ENCODE measurements at places on chromosomes 5 and 9.

GRCh38 chr5:50963971-50964745, 297.7 kb downstream of the PARP8 start:
- no peak for DNase-seq

- DNase-seq, result no peak
These were observed 497.7 kb upstream of the TYRP1 start for GRCh38 chr9:12195456-12195855.

DNA sequence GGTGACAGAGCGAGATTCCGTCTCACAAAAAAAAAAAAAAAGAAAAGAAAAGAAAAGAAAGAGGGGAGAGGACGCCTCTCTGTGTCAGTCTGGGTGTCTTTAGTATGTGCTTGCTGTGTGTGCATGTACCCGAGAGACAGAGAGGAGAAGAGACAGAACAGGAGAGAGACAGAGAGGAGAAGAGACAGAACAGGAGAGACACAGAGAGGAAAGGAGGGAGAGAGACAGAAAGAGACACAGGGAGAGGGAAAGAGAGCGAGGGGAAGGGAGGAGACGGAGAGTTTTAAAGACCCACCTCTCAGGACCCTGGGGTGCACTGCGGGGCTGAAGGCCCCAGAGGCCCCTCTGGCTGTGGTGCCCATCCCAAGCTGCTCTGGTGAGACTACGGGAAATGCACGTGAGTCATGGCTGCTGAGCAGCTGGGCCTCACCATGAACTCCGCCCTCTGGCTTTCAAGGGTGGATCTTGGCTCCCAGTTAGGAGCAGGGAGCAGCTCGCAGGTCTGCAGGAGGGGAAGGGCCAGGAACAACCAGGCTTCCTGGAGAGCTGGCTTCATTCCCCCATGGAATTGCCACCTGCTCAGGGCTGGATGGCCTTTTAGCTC, 7.9 kb downstream of the SLC6A3 start:
- DNase-seq, result peak; percentile 13

DNA sequence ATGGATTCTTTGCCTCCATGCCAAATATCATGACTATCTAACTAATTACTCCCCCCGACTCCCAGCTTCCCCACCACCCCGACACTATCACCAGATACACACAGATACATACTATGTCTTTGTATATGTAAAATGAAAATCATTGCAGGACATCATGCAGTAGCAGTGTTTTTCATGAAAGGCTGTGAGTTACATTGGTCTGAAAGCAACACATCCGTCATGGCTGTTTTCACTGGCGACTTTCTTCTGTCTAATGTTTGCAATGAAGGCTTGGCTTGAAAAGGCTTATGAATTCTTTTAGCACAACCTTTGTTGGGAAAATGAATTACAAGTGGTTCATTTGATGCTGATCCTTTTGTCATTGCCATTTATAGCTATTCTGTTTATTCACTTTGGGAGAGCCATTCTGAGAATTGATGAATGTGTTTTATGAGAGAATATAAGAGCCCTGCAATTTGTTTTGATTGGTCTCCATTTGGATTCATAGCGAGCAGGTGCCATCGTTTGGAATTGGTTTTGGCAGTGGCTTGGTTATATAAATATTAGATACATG, 103.4 kb downstream of the PIP5K1B start:
- DNase-seq, result no peak

- DNase-seq, result peak; percentile 12
These were observed 54.6 kb upstream of the POU4F3 start for GRCh38 chr5:146284016-146284415.

DNA sequence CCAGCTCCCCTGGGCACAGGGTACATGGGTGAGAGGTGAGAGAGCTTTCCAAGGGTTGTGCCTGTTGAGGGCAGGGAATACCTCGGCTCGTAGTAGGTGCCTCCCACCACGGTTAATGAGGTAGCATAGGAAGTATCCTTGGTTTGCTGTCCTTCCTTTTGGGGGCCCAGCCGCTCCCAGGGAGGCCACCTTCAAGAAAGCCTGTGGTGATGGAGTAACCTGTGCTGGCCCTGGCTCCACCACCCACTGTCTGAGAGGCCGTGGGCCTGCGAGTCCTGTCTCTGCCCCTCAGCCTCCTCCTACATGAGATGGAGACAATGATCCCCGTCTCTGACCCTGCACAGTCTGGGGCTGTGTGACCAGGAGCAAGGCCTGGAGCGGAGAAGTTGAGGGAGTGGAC, 40.8 kb downstream of the COL27A1 start:
- DNase-seq, result no peak

DNA sequence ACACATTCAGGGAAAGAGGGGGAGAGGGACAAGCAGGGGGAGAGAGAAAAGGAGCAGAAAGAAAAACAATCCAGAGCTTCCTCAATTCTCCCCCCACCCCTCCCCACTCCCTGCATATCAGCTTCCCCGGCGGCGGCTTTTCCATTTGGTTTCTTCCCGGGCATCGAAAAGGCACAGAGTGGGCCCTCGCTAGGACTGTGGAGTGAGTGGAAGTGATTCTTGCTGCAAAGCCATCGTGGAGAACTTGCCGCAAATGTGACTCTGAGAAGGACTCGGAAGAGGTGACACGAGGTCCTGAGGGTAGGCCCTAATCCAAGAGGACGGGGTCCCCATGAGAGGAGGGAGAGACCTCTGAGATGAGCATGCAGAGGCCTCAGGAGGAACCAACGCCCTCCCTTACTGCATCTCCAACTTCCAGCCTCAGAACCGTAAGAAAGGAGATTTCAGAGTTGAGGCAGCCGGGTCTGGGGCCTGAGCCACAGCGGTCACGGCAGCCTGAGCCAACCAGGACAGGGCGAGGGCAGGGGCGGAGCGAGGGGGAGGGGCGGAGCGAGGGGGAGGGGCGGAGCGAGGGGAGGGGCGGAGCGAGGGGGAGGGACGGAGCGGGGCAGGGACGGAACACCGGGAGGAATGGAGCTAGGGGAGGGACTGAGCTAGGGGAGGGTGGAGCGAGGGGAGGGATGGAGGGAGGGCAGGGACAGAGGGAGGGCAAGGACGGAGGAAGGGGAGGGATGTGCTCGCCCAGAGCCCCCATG, 21.2 kb upstream of the SARDH start:
- DNase-seq, result no peak

DNA sequence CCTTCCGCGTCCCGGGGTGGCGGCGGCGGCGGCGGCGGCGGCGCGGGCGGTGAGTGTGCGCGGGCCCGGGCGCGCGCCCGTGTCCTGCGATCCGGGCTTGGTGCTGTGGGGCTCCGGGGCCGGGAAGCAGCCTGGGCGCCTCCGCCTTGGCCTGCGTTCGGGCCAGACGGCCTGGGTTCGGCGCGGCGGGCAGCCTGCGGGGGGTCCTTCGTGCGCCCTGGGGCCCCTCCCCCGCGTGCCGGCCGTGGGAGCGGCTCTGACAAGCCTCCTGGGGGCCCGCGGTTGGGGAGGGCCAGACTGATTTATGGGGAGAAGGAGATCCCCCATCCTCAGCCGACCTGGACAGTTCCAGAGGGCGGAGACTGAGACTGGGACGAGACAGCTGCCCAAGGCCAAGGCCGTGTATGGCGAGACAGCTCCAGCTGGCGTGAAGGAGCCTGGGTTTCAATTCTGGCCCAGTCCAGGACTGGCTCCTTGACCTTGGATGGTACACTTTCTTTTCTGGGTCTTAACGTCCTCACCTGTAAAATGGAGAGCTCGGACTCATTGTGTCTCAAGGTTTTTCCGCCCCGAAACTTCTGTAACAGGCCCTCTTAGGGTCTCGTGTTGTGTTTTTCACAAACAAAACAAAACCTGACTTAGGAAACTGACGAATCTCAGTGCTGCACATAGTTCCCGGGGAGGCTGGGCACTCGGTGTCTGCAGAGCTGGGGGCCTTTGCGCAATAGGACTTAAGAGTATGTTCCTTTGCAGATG, 603 bp downstream of the TMEM268 start:
- peak; percentile 66 for DNase-seq

- no peak for DNase-seq
These were observed 54.5 kb upstream of the TGFBR1 start for GRCh38 chr9:99050292-99050911.

GRCh38 chr9:107180206-107180605, 102.9 kb upstream of the RAD23B start:
- DNase-seq, result no peak

- DNase-seq, result peak; percentile 54
These were observed 340.3 kb downstream of the CWC27 start for GRCh38 chr5:65108786-65109743.

DNA sequence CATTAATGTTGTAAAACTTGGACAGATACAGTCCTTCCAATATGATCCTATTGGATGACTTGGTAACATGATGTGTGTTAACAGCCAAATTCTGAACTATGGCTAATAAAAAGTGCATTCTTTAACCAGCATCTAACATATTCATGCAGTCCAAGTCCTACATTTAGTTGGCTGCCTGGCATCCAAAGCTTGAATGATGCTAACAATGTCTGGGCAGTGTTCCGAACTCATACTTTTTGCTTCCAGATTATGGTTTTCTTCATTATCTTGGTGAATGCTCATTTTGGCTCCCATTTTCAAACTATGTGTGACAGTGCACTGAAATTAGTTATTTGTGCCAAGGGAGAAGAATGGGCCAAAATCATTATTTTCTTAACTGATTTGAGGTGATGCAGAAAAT, 2.8 kb downstream of the FAM174A start:
- DNase-seq, result no peak

- peak; percentile 7 for DNase-seq
These were observed 417 bp downstream of the SRD5A1 start for GRCh38 chr5:6633469-6634245.

GRCh38 chr9:13502484-13502883, 223.0 kb upstream of the MPDZ start:
- no peak for DNase-seq

GRCh38 chr9:33116860-33117259, 40.4 kb upstream of the SMU1 start:
- peak; percentile 65 for DNase-seq

- DNase-seq, result no peak
These were observed 110.5 kb downstream of the GAS1 start for GRCh38 chr9:86836797-86837196.

DNA sequence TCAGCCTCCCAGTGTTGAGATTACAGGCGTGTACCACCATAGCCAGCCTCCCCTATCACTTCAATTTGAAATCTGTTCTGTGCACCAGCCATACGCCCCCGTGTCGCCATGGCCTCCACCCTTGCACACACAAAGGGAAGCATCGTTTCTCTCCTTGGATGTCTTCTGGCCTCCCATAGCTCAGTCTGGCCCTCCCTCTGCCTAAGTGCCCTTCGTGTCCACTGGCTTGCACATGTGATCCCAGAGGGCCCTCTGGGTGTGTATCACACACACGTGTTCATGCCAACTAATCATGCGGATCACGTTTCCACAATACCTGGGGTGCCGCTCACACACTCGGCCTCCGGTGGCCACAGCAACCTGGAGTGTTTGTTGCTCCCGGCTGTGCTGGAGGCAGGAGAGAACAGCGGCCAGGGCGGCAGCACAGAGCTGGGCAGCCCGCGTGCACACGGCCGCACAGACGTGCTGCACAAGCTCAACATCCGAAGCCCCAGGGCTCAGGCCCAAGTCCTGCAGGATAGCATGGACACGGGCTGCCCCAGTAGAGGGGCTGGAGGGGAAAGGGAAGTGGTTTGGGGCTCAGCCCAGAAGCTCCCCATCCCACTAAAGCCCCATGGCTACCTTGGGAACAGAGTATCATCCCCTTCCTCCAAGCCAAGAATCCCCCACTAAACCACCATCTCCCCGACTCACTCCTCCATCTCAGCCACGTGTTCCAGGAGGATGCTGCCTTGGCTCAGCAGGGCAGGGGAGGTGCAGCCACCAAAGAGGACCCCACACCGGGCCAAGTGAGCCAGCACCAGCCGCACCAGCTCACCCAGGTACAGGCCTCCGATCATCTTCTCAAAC, 10.9 kb downstream of the HK3 start:
- no peak for DNase-seq

- DNase-seq, result no peak
These were observed 103.2 kb upstream of the BASP1 start for GRCh38 chr5:17114233-17114632.

DNA sequence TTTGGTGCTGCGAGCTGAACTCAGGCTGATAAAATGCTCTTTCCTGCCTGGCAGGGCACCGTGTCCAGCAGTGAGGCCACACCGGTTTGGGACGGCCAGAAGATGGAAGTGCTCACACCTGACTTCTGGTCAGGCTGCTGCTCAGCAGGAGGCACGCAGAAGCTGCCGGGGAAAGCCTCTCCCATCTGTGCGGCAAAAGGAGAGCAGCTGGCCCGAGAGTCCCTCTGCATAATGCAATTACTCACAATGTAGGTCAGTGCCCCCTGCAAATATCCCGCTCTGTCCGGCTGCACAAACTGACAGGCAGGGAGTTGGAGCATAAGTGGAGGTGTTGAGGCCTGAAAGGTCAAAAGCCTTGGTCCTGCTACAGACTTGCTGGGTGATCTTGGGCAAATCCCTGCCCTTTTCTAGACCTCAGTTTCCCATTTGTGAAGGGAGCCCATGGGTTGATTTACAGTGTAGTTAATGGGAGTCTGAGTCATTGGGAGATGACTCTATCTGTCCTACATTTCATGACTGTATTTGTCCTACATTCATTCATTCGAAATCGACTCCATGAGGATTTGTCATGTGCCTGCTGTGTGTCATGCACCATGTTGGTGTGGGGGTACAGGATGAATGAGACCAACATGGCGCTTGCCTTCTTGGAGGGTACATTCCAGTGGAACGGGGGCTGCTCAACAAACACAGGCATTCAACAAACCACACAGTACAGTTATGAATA, 61.8 kb upstream of the TBC1D2 start:
- peak; percentile 64 for DNase-seq

GRCh38 chr9:84894859-84895258, 225.3 kb downstream of the NTRK2 start:
- DNase-seq, result no peak

DNA sequence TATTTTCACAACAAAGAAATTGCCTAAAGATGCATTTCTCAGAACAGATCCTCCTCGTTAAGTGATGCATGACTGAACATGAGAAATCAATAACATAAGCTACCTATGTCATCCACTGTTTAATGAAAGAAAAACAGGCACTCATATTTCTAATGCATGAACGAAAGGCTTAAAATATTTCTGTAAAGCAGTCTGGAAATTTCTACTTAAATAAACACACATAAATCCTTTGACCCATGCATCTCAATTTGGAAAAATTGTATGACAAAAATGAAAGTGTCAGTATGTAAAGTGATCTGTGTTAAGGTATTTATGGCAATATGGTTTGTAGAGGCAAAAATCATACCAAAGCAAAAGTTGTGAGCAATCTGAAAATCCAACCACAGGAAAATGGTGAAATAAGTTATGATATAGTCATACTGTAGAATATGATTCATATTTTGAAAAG, 399.2 kb upstream of the GRAMD2B start:
- DNase-seq, result peak; percentile 50

DNA sequence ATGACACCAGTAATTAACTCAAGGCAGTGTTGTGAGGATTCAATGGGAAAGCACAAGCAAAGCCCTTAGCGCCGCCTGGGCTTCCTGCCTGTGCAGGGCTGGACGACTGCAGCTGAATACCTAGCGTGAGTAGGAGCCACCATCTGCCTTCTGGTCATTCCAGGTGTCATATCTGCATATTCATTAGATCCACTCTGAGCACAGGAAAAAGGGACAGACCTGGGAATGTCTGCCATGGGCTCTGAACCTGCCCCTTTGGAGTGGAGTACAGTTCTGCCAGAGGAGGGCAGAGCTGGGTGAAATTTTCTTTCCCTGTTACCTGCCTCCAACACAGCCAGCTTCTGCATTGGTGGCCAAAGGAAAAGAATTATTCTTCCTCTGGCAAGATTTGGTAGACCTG, 298.8 kb downstream of the NSG2 start:
- no peak for DNase-seq

- no peak for DNase-seq
These were observed 96.2 kb downstream of the ARHGEF28 start for GRCh38 chr5:73722231-73722630.

Data from fibroblast of skin of right quadriceps (primary cell).